ENCODE measurements at places on chromosomes 12 and 14.

DNA sequence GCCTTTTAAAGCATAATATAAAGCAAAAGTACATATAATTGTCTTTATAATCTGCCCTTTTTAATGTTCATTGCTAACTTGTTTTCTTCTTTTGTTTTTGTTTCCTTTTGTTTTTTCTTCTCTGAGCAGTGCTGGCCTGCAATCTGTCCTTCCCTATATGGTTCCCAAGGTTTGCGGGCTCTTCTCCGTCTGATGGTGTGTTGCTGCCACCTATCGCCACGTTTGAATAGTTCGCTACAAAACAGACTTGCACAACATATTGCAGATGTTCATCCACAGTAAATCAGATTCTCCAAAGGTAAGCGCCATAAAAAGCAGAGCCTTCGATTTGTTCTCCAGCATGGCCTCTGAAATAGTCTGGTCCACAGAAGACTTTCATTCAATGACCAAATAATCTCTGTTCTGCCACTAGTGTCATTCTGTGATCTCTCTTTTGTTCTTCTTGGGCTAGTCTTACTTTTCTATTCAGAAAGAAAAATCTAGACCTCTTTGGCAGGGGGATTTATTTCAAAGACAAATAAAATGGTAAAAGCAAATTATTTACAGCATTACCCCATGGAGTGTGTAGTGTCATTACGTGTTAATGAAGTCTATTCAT is 33.5 kb downstream of the C12orf50 start:
- peak; percentile 67 for DNase-seq

DNA sequence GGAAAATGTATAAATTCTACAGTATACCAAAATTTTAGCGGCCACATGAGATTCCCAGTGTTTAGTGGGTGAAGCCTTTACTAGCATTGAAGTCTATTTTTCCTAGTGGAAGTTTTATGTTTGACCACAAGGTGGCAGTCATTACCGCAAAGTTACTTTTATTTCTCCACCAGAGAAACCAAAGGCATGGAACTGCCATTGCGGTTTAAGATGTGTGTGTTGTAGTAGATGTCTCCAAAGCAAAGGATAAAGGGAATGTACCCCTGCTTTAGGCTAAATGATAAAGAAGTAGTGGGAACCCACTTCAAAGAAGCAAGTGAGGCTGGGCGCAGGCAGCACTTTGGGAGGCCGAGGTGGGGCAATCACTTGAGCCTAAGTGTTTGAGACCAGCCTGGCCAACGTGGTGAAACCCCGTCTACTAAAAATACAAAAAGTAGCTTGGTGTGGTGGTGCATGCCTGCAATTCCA is 140.5 kb downstream of the PRKCH start:
- DNase-seq, result no peak

DNA sequence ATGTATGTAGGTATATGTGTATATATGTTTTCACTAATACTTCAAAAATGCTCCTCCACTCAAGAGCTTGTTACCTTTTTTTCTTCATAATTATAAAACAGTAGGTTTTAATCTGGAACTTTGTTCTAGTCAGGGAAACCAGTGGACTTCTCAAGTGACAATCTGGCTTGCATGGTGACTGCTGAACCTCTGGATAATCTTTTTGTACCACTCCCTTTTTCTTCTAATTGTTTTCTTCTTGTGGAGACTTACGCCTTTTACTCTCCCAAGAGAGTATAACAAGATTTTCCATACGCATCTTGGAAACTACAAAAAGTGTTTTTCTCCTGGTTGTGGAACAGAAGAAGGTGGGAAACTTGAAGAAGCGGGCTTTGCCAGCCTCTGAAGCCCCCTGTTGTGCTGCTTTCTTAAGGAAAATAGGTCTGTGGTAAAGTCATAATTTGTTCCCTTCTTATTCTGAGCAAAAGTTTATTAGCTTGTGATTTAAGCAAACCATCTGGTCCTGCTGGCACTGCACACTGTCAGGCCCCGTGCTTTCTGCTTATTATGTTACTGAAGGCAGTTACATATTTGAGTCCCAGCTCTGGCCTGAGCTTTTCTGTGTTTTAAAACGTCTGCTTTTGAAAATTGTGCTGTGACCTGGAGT is 291.8 kb downstream of the ERC1 start:
- peak; percentile 77 for DNase-seq

DNA sequence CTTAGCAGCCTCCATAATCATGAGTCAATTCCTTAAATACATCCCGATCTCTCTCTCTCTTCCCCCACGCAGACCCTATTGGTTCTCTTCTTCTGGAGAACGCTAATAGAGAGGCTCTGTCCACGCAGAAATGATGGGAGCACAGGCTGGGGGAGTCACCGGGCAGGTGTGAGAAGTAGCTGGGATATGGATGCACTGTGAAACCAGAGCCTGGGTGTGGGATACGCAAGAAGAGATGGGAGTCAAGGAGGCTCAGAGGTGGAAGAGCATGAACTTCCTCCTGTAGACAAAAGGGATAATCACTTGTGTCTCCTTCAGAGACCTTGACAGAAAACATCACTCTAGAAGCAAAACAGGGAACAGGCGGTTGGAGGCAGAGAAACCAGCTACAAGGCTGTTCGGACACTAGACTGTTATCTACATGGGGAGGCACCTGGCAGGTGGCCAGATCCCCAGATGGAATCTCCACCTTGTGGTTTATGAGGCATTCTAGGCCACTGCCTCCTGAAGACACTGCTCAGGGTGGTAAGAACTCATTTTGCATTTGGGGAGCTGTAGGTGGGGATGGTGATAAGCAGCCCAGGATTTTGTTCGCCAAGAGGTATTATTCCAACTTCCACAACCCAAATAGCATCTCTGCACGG is 7.2 kb upstream of the SELPLG start:
- DNase-seq, result no peak

DNA sequence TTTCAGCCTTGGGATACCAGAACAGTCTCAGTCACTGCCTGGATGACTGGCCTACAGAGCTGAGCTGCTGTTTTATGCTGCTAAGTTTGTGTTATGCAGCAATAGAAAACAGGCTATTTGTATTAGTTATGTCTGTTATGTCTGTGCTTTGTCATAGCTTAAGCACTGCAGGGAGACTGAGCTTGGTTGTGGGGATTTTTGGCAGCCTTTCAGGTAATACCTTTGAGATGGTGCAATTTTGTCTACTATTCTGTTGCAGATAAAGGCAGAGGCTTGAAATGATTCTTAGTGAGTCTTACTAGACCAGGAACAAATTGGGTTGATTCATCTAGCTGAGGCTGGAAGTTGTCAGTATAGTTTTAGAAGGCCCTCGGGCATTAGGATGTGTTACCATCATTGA is 201.3 kb upstream of the RBM19 start:
- DNase-seq, result no peak

- DNase-seq, result no peak
These were observed 27.6 kb upstream of the GALNT9 start for GRCh38 chr12:132356691-132357622.

DNA sequence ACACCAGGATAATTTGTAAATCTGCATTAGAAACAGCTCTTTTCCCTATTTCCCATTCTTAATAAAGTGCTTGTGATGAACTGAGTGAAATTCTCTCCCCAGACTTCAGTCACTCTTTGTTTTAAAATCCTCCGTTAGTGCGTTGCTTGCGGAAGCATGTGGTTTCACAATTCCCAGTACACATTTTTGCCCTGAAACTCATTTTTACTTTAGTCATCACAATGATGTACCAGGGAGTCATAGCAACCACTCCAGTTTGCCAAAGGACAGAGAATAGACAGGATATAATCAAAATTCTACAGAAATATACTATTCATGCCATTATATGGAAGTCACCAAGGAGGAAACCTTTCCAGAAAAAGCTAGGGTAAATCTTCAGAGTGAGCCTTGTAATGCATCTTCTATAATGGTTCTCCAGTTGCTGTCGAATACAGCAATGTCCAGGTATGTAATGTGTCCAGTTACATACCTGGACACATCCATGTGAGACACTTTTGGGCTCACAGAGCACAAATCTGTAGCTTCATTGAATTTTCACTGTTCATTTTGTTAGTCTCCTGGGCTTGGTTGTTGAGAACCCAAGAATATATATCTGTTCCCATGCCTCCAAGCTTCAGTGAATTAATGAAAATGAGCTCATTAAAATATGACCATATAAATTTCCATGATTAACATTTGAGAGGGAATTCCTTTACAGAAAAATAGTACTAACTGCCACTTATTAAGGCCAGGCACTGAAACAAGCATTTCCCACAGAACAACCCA is 57.8 kb downstream of the GPR135 start:
- DNase-seq, result no peak

DNA sequence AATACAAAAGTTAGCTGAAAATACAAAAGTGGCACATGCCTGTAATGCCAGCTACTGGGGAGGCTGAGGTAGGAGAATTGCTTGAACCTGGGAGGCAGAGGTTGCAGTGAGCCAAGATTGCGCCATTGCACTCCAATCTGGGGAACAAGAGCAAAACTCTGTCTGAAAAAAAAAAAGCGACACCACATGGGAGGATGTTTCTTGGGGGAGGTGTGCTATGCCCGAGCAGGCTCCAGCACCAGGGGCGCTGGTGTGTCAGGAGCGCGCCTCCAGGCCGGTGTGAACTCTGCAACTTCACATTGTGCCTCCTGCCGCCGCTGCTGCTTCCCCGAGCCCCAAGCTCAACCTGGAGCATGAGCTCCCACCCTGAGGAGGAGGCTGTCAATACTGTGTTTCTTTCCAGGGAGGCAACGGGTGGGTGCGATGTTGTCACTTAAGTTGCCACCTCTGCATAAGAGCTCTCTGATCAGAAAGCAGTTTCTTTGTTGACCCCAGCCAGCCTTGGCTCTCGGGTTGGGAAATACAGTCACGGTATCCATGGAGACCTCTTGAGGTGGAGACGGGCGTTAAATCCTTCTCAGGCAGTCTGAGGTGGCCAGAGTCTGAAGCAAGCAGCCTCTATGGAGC is 18.9 kb downstream of the DEGS2 start:
- no peak for DNase-seq

DNA sequence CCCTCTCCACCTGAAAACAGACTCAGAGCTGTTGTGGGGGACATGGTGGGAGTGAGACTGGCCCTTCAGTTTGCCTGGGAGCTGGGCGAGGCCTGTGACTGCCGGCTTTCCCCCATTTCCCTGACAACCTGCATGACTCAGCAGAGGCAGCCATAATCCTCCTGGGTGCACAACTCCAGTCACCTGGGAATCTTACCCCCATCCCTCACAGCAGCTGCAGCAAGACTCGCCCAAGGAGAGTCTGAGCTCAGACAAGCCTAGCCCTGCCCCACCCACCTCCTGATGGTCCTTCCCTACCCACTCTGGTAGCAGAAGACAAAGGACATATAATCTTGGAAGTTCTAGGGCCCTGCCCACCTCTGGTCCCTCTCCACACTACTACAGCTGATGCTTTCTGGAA is 207.3 kb upstream of the ARID2 start:
- DNase-seq, result no peak
